ENCODE measurements at places on chromosomes 12 and 14. TPM values are rescaled to one million over a fixed set of nuclear protein-coding genes. Genes with fewer than 3 reads are reported as not detected.

Gene INSM2
- not detected for total RNA-seq

Gene PLEKHG7
- total RNA-seq, result not detected

Gene ZC2HC1C
- total RNA-seq, result 0.40 TPM

Gene IRAK3
- total RNA-seq, result 8.5 TPM

Gene SPATS2
- 11.7 TPM for total RNA-seq

Gene PARP11
- total RNA-seq, result 6.5 TPM

Gene MANSC4
- not detected for total RNA-seq

Gene GPR135
- 0.22 TPM for total RNA-seq

Gene BTBD7
- total RNA-seq, result 17.2 TPM

Gene TMEM52B
- not detected for total RNA-seq

Gene TMTC1
- 6.9 TPM for total RNA-seq

Gene MGP
- total RNA-seq, result 154 TPM

Gene RTN1
- under 0.01 TPM for total RNA-seq

Gene GEMIN2
- 11.9 TPM for total RNA-seq

Gene SIX6
- not detected for total RNA-seq

Gene PPM1H
- 0.40 TPM for total RNA-seq

Gene ADCY6
- total RNA-seq, result 36.3 TPM

All from lung microvascular endothelial cell (primary cell).